Activated CD8-positive, alpha-beta T cell treated with anti-CD3 and anti-CD28 coated beads, Interleukin-2, amount 10 ng/mL, durations not matched to agents 7 days and 5 days (primary cell): ENCODE measurements at places on chromosomes 13 and 19. TPM values are rescaled to one million over a fixed set of nuclear protein-coding genes. Genes with fewer than 3 reads are reported as not detected.

DNA sequence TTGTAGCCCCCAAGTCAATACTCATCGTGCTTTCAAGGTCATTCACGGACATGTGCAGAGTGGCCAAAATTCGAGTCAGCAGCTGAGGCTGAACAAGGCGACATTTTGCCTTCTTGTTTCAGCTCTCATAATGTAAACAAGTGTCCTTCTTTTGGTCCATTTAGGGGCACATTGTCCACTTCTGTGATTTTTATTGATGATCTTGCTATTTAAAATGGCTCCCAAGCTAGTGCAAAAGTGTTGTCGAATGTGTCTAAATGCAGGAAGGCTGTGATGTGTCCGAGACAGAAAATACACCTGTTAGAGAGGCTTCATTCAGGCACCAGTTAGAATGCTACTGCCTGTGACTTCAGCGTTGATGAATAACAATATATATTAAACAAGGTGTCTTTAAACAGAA is 405.9 kb downstream of the IRS2 start:
- no peak for DNase-seq
- no peaks in the 10 kb centered on the region for H3K36me3 ChIP-seq
- H3K27me3 ChIP-seq: peaks cover 2% of the 10 kb centered on the region
- no peak overlapping the region for H3K27ac ChIP-seq
- H3K4me3 ChIP-seq: no peak overlapping the region

Gene CALR3
- total RNA-seq: not detected

Gene SLC17A7
- 0.16 TPM for total RNA-seq

Gene EDNRB
- not detected for total RNA-seq

DNA sequence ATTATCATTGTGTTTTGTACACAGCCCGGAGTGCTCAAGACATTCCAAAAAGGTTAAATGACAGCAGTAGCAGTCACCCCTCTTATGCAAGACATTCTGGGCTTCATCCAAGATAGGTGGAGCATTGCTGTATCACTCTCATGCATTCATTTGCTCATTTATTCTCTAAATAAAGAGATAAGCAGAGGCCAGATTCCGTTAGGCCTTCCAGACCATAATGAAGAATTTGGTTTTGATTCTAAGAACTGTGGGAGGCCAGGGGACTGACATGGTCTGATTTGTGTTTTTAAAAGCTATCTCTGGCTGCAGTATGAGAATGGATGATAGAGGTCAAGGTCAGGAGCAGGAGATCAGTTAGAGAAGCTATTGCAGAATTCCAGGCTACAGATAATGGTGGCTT is 145.8 kb downstream of the KCNRG start:
- H3K4me3 ChIP-seq: no peak overlapping the region
- H3K36me3 ChIP-seq: no peaks in the 10 kb centered on the region
- peaks cover 7% of the 10 kb centered on the region for H3K27me3 ChIP-seq
- no peaks in the 10 kb centered on the region for H3K4me1 ChIP-seq
- no peak overlapping the region for H3K27ac ChIP-seq

DNA sequence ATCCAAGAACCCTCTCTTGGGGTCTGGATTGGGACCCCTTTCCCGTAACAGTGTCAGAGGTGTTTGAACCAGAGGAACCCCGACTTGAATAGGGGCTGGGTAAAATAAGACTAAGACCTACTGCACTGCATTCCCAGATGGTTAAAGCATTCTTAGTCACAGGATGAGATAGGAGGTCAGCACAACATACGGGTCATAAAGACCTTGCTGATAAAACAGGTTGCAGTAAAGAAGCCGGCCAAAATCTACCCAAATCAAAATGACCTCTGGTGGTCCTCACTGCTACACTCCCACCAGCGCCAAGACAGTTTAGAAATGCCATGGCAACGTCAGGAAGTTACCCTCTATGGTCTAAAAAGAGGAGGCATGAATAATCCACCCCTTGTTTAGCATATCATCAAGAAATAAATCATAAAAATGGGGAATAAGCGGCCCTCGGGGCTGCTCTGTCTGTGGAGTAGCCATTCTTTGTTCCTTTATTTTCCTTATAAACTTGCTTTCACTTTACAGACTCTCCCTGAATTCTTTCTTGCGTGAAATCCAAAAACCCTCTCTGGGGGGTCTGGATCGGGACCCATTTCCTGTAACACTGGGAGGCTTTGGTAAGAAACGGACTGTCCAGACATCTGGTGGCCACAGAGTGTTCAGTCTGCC is 4.4 kb upstream of the SIN3B start:
- peak overlapping the region; percentile 27 for H3K4me3 ChIP-seq
- H3K4me1 ChIP-seq: peaks cover 20% of the 10 kb centered on the region
- H3K27ac ChIP-seq: no peak overlapping the region
- H3K27me3 ChIP-seq: peaks cover 27% of the 10 kb centered on the region
- H3K36me3 ChIP-seq: no peaks in the 10 kb centered on the region

DNA sequence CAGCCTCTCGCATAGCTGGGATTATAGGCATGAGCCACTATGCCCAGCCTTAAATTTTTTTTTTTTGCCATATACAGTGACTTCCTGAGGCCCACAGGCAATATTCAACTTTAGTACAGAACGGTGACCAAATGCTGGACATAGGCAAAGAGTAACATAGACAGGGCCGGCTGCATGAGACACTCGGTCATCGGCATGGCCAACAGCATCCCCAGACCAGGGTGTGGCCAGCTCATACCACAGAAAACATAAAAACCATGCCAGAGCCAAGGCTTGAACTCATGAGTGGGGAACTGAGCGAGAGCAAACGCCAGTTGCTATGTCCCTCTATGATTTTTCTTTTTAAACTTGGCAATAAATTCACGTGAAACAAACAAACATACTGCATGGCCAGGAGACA is 17.0 kb downstream of the KANK2 start:
- no peaks in the 10 kb centered on the region for H3K36me3 ChIP-seq
- H3K27me3 ChIP-seq: peaks cover 11% of the 10 kb centered on the region
- no peak overlapping the region for H3K27ac ChIP-seq
- no peak for DNase-seq
- H3K4me3 ChIP-seq: no peak overlapping the region

- no peak for DNase-seq
- peaks cover 27% of the 10 kb centered on the region for H3K4me1 ChIP-seq
- no peak overlapping the region for H3K4me3 ChIP-seq
- H3K36me3 ChIP-seq: no peaks in the 10 kb centered on the region
- H3K27ac ChIP-seq: no peak overlapping the region
- H3K27me3 ChIP-seq: peaks cover 53% of the 10 kb centered on the region
These were observed 4.2 kb downstream of the MAST1 start for GRCh38 chr19:12842511-12842910.

DNA sequence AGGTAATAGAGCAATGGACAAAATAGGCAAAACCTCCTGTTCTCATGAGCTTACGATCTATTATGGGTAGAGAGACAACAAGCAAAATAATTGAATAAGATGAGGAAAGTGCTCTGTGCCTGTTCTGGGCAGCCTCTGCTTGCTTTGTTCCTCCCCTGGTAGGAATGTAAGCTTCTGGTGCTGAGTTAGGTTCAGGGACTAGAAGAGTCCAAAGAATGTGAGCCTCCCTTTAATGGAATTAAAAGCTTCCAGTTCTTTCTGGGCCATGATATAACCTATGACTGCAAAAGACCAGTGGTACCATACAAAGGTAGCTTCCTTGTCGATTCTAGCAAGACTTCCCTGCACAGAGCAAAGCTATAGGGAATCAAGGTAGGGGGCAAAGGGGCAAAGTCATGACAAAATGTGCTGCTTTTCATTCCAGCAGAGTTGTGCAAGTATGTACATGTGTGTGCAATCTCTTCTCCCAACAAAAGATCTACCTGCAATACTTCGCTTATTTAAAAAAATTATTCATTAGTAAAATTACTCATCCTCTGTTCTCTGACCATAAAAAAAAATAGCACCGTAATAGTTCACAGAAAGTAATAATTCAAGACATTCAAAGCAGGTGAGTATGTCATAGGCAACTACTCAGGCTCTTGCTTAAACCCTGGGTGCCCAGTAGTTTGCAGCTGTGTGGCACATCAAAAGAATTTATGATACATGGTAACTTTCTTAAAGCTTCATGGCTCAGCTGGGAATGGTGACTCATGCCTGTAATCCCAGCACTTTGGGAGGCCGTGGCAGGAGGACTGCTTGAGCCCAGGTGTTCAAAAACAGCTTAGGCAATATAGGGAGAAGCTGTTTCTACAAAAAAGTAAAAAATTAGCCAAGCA is 21.4 kb downstream of the ACOD1 start:
- H3K4me3 ChIP-seq: no peak overlapping the region
- no peak for DNase-seq
- no peaks in the 10 kb centered on the region for H3K4me1 ChIP-seq
- no peak overlapping the region for H3K27ac ChIP-seq
- peaks cover 33% of the 10 kb centered on the region for H3K27me3 ChIP-seq
- no peaks in the 10 kb centered on the region for H3K36me3 ChIP-seq

Gene ZNF296
- 6.2 TPM for total RNA-seq

- no peak overlapping the region for H3K27ac ChIP-seq
- H3K4me1 ChIP-seq: peaks cover 14% of the 10 kb centered on the region
- no peak overlapping the region for H3K4me3 ChIP-seq
- H3K36me3 ChIP-seq: peaks cover 4% of the 10 kb centered on the region
- H3K27me3 ChIP-seq: peaks cover 6% of the 10 kb centered on the region
These were observed 3.6 kb upstream of the N4BP2L2 start for GRCh38 chr13:32542221-32542620.

Gene TRPC4
- not detected for total RNA-seq

- H3K4me1 ChIP-seq: no peaks in the 10 kb centered on the region
- no peaks in the 10 kb centered on the region for H3K36me3 ChIP-seq
- no peaks in the 10 kb centered on the region for H3K27me3 ChIP-seq
- no peak overlapping the region for H3K27ac ChIP-seq
These were observed 561.2 kb upstream of the SLITRK1 start for GRCh38 chr13:84443463-84443862.

GRCh38 chr13:75481176-75482069 is 546 bp downstream of the TBC1D4 start:
- H3K36me3 ChIP-seq: no peaks in the 10 kb centered on the region
- H3K27ac ChIP-seq: no peak overlapping the region
- DNase-seq: peak; percentile 33
- peaks cover 16% of the 10 kb centered on the region for H3K4me1 ChIP-seq

- H3K27me3 ChIP-seq: no peaks in the 10 kb centered on the region
- H3K4me3 ChIP-seq: no peak overlapping the region
- H3K4me1 ChIP-seq: no peaks in the 10 kb centered on the region
- H3K27ac ChIP-seq: no peak overlapping the region
These were observed 28.5 kb downstream of the DCLK1 start for GRCh38 chr13:36102721-36103120.

- peaks cover 23% of the 10 kb centered on the region for H3K36me3 ChIP-seq
- H3K4me3 ChIP-seq: peak overlapping the region; percentile 99
- H3K27ac ChIP-seq: peak overlapping the region; percentile 96
- H3K4me1 ChIP-seq: peaks cover 39% of the 10 kb centered on the region
These were observed 1.3 kb downstream of the CSNK1G2 start for GRCh38 chr19:1942078-1942933.

- no peaks in the 10 kb centered on the region for H3K27me3 ChIP-seq
- no peak overlapping the region for H3K4me3 ChIP-seq
- DNase-seq: no peak
These were observed 4.2 kb downstream of the VMAC start for GRCh38 chr19:5908773-5909442.

Gene MEIOSIN
- not detected for total RNA-seq

Gene HSH2D
- total RNA-seq: 84.3 TPM

DNA sequence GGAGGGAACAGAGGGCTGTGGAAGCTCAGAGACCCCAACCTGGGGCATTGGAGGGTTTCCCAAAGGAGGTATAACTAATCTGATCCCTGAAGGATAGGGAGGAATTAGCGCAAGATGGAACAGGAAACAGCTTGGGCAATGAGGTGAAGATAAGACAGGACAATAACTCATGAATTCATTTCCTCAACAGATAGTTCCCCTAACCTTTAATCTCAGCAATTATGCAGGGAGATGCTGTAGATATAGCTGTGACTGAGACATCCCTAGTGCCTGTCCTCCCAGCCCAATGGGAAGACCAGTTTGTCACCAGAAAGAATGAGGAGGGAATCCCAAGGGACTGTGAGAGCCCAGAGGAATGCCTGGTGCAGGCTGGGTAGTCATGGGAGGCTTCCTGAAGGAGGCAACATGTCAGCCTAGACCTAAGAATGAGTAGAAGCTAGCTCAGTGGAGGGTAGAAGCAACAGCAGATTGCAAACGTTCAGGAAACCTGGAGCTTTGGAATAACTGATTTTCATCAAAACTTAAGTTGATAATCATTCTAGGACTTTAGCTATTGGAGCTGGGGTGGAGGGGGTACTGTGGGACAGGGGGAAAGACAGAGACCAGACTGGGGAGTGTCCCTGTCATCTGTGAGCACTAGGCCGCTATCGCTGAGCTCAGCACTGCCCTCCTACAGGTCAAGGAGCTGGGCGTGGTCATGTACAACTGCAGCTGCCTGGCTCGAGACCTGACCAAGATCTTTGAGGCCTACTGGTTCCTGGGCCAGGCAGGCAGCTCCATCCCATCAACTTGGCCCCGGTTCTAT is 18.8 kb downstream of the HIPK4 start:
- H3K4me3 ChIP-seq: no peak overlapping the region
- H3K36me3 ChIP-seq: peaks cover 17% of the 10 kb centered on the region
- H3K27me3 ChIP-seq: no peaks in the 10 kb centered on the region
- no peak overlapping the region for H3K27ac ChIP-seq
- DNase-seq: no peak

GRCh38 chr13:35603593-35604285 is 127.2 kb upstream of the MAB21L1 start:
- no peaks in the 10 kb centered on the region for H3K27me3 ChIP-seq
- H3K36me3 ChIP-seq: no peaks in the 10 kb centered on the region
- no peaks in the 10 kb centered on the region for H3K4me1 ChIP-seq
- H3K4me3 ChIP-seq: no peak overlapping the region
- DNase-seq: no peak
